Activated CD4-positive, alpha-beta memory T cell treated with anti-CD3 and anti-CD28 coated beads, Interleukin-2, amount 10 ng/mL, durations not matched to agents 7 days and 5 days (primary cell): ENCODE measurements at places on chromosomes 4 and X.

GRCh38 chr4:186605261-186605865 is 50.0 kb upstream of the MTNR1A start:
- no peak for DNase-seq

DNA sequence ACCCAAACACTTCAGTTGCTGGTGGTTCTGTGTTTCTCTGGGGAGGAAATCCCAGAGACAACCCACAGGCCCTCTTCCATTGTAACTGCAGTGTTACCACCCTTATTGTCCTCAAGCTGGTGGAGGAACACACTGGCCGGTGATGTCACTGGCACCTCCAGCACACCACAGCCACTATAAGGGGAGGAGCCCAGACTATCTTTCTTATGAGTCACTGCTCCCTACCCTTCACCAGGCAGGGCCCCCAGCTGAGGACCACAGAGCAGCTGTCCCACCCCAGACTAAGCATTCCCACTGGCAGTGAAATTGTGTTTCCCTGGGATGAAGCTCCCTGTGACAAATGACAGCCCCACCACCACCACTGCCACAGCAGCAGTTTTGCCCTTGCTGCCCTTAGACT is 171.8 kb upstream of the FGF16 start:
- no peak for DNase-seq

GRCh38 chr4:3730422-3731190 is 35.6 kb upstream of the ADRA2C start:
- DNase-seq: no peak

- no peak for DNase-seq
Measured at GRCh38 chr4:124939908-124940307, 227.4 kb upstream of the ANKRD50 start.

DNA sequence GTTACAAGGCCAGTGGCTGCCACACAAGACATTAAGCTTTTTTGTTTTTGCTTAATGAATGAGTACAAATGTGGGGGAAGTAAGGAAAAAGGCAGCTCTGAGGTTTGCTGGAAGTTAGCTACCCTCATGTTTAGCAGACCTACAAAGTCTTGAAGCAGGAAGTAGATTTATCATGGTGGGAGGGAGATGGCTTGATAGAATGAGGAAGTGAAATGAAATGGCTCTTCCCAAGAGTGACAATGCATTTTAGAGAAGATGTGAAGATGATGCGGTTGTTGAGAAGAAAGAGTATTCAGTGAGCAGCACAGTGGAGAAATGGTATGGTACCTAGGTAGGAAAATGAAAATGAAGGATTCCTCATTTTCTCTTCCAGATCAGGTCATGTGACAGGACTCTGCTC is 108.0 kb downstream of the SLIT2 start:
- no peak for DNase-seq

GRCh38 chrX:23803931-23804381 is 21.0 kb downstream of the SAT1 start:
- DNase-seq: no peak

DNA sequence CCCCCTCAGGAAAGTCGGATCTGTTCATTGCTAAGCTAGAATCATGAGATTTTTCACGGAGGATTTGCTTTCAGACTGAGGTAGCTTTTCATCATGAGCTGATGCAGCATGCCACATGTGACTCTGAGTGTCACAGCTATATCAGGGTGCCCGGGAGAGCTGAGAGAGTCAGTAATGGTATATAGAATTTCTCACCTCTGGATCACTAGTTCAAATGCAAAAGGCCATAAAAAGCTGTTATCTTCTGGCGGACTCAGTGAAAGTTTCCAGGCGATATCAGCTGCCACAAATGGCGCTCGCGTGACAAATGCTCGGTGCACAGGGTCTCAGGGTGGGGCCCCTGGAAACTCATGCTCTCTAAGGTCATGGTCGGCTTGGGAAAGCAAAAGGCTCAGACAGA is 150.1 kb downstream of the DHX15 start:
- DNase-seq: no peak

- no peak for DNase-seq
Measured at GRCh38 chrX:135114392-135114791, 5.9 kb downstream of the ETDB start.

DNA sequence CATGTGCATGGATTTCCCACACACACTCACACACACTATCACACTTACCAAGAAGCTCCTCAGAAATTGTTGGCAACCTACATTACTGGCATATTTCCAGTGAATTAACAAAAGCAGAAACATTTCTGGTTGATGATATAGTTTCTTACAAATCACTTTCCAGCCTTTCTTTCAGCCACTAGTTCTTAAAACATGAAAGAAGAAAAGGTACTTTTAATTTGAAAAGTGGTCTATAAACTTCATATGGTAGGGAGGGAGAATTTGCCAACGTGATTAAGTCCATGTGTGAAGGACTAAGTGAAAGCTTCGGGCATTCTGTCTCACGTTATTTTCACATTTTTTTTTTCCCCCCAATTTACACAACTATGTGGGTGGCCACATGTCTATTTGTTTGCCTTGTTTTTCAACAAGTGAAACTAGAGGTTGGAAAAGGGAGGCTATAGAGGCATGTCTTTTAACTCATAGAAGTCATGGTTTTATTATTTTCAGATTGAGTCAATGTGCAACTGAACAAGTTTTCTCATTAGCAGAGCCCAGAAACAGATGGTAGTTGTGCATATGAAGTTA is 832.1 kb upstream of the INTU start:
- no peak for DNase-seq

GRCh38 chr4:110164856-110165255 is 33.6 kb downstream of the ELOVL6 start:
- peak; percentile 38 for DNase-seq
